ENCODE measurements at places on chromosomes 4 and X. TPM values are rescaled to one million over a fixed set of nuclear protein-coding genes. Genes with fewer than 3 reads are reported as not detected.

Gene ODAM
- 0.79 TPM for total RNA-seq

Gene PCYT1B
- total RNA-seq = 0.16 TPM

Gene AKAP4
- total RNA-seq = not detected

DNA sequence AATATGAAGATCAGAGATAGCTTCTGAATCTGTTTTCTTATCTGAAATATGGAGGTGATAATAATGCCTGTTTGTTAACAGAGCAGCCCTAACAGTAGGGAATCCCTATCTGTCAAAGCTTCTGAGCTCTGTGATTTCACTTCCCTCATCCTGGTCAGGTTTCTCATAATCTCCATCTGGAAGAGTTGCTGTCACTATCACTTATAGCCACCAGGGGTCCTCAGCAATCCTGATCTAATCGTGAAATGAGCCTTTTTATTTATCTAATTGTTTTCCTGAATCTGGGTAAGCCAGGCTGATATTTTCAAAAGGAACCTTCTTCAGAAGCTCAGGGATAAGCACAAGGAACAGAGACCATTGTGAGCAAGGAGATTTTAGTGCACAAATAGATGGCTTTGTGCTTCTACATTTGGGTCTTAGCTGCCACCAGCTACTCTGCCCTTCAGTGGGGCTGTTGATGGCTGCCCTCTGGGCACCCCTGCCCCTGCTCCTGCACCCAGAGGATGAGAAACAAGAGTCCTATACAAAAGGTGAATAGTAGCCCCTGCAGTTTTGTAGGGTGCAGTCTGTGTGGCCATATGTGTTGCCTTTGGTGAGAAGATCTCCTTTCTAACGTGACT is 196.4 kb upstream of the RADX start:
- no peak for DNase-seq

GRCh38 chrX:135931644-135932487 is 38.4 kb downstream of the SAGE1 start:
- peak; percentile 56 for DNase-seq

- no peak for DNase-seq
Measured at GRCh38 chr4:113727802-113728201, 33.7 kb downstream of the CAMK2D start.

GRCh38 chr4:772118-772517 is 53.8 kb downstream of the CPLX1 start:
- no peak for DNase-seq

GRCh38 chrX:137143864-137144263 is 110.1 kb upstream of the GPR101 start:
- DNase-seq = no peak

DNA sequence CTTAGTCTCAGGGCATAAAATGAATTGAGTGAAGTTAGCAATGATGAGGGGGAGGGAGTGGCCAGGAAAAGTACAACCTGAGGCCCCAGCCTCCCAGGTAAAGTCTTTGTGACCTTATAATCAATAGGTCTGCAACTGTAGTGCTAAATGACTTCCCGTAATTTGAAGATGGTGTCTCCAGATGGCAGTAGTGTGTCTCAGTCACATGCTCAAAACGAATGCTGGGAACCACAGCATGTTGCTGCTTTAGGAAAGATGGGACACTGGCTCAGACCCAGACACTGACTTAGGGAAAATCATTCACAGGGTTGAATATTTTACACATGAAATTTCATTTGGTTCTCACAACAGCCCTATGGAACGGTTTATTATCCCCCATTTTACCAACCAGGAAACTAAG is 10.3 kb downstream of the SRPX2 start:
- no peak for DNase-seq

GRCh38 chr4:116357758-116358157 is 727.6 kb downstream of the TRAM1L1 start:
- DNase-seq = peak; percentile 11

DNA sequence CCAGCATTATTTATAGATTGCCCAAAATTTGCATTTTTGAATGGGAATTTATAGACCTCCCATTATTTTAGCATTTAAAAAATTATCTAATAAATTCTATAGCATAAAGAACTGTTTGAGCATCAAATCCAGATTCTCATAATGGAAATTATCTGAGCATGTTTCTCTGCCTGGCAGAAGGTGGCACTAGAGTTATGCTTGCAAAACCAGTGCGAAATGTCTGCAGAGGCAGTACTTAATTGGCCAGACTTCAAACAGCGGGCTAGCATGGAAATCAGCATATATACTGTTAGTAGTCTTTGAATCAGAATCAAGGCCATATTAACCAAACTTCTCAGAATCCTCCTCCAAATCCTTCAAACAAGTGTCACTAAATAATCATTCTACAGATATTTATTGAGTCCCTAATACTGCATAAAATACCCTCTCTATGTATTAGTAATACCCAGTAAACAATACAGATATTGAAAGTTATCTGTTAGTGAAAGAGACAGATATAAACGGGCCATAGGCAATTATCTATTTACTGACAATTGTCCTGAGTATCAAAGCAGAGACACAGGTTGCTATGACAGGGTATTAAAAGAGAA is 78.7 kb upstream of the DCLK2 start:
- no peak for DNase-seq

All from transverse colon (tissue), 4 donors.